ENCODE measurements at places on chromosomes 3 and 15.

GRCh38 chr15:66294932-66295235 is 1.5 kb downstream of the DIS3L start:
- no peaks in the 10 kb centered on the region for H3K27me3 ChIP-seq
- H3K27ac ChIP-seq = no peak overlapping the region

GRCh38 chr3:90092994-90093393 is 985.6 kb downstream of the EPHA3 start:
- no peaks in the 10 kb centered on the region for H3K36me3 ChIP-seq
- no peak overlapping the region for H3K4me3 ChIP-seq
- H3K4me1 ChIP-seq = no peaks in the 10 kb centered on the region
- no peak overlapping the region for H3K27ac ChIP-seq
- no peaks in the 10 kb centered on the region for H3K27me3 ChIP-seq

- H3K4me1 ChIP-seq = no peaks in the 10 kb centered on the region
- H3K27ac ChIP-seq = no peak overlapping the region
- H3K36me3 ChIP-seq = no peaks in the 10 kb centered on the region
- no peak overlapping the region for H3K4me3 ChIP-seq
- no peaks in the 10 kb centered on the region for H3K27me3 ChIP-seq
Observed at GRCh38 chr3:163056874-163057497, 1560.4 kb downstream of the OTOL1 start.

DNA sequence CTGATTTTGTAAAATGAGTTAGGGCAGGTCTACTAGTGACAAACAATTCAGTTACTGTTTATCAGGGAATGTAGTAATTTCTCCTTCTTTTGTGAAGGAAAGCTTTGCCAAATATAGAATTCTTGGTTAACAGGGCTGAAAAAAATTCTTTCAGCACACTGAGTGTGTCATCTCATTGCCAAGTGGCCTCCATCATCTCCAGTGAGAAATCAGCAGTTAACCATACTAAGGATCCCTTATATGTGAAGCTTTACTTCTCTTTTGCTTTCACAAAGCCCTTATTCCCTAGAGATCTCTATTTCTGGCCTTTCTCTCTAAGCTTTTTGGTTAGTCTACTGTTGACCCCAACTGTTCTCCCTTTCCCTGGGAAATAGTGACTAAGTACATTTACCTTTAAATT is 269.1 kb downstream of the SCAPER start:
- no peak for DNase-seq
- H3K4me3 ChIP-seq = no peak overlapping the region
- no peaks in the 10 kb centered on the region for H3K27me3 ChIP-seq
- H3K36me3 ChIP-seq = no peaks in the 10 kb centered on the region
- no peak overlapping the region for H3K27ac ChIP-seq

GRCh38 chr3:98573181-98573728 is 20.2 kb downstream of the CPOX start:
- H3K36me3 ChIP-seq = no peaks in the 10 kb centered on the region
- DNase-seq = no peak
- H3K4me1 ChIP-seq = no peaks in the 10 kb centered on the region
- H3K27ac ChIP-seq = no peak overlapping the region
- H3K27me3 ChIP-seq = no peaks in the 10 kb centered on the region

DNA sequence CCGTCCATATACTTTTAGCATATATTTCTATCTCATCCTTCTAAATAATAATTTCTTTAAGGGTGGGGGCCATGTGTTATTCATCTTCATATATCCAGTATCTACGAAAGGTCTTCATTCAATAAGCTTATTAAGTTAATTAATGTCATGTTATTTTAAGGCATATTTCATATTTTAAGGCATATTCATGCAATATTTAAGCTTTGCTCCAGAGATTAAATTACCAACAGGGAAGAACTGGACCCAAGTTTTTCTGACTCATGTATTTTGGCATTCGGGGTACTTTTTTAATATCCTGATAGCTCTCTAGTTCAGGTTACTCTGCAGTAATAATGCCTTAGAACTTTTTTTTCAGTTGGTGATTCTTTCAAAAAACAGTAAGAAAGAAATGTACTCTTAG is 27.4 kb downstream of the PHC3 start:
- no peaks in the 10 kb centered on the region for H3K36me3 ChIP-seq
- no peaks in the 10 kb centered on the region for H3K27me3 ChIP-seq
- H3K4me3 ChIP-seq = no peak overlapping the region
- H3K27ac ChIP-seq = peak overlapping the region; percentile 72
- no peaks in the 10 kb centered on the region for H3K4me1 ChIP-seq

DNA sequence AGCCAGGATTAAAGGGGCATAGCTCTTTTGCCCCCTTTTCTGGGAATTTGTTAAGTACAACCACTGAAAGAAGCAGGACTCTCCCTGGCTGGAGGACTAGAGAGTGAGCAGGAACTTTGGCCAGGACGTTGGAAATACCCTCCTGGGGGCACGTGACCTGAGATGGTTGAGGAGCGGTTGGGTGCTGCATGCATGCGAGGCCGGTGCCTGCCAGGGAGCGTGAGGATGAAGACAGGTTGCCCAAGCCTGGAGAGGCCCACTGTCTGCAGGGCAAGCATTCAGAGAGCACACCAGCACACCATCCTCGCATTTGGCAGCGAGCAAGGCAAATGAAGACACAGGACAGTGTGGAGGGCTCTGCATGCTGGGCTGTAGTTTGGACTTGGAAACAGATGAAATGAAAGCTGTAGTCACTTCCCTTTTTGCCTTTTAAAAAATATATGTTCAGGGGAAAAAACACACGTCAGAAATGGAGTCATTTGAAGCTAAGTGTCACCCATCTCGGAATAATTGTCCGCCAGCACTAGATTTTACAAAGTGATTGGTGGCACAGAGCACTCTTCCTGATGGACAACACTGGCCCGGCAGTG is 217.6 kb downstream of the SLCO3A1 start:
- DNase-seq = peak; percentile 53
- no peak overlapping the region for H3K4me3 ChIP-seq
- H3K27me3 ChIP-seq = no peaks in the 10 kb centered on the region
- H3K27ac ChIP-seq = no peak overlapping the region

DNA sequence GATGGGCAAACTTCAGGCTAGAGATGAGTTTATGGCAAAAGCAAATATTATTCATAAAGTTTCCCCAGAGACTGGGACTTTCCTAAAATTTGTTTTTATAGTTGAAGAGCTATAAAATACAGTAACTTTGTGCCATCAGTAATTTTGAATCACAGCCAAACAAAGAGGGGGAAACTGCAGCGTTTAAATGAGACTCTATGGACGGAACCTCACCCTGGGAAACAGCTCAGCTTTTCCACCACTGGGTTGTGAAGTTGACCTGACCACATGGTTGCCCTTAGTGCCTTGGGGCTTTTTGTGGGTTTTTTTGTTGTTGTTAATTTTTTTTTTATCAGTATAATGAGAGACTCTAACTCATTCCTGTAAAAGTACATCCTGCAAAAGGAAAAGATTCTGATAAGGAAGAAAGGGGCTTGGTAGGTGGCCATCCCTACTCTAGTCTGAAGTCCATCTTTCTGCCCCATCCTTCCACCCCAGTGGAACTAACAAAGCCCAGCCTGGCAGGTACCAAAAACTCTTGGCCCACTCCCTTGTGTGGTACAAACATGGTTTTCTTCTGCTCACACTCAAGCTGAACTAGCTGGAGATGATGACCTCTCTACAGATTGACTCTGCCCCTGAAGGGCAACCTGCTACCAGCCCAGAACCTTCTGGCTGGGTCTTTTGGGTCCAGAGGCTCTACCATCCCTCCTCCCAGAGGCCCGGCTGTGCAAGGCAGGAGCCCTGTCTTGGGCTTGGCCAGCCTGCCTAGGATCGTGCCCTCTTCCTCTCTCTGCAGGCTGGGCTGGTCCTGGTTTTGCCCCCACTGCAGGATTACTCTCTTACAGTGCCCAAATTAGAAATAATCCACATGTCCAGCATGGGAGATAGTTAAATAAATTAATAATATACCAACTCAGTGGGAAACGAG is 41.2 kb downstream of the RLBP1 start:
- DNase-seq = no peak
- H3K4me1 ChIP-seq = no peaks in the 10 kb centered on the region
- no peaks in the 10 kb centered on the region for H3K27me3 ChIP-seq
- H3K4me3 ChIP-seq = no peak overlapping the region
- H3K27ac ChIP-seq = no peak overlapping the region
- H3K36me3 ChIP-seq = peaks cover 3% of the 10 kb centered on the region

DNA sequence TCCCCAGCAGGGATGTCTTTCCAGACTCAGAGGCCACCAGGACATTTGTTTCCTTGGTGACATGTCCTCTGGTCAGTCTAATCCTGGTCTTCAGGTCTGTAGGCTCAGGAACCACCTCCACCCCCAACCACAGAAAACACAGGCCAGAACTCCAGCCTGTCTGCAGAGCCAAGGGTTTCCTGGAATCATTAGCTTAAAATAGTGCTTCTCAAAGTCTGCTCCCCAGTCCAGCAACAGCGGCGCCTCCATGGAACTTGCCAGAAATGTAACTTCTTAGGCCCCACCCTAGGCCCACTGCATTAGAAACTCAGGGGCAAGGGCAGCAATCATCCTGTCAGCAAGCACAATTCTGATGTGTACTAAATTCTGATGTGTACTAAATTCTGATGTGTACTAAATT is 20.0 kb downstream of the SLC28A1 start:
- DNase-seq = no peak
- no peaks in the 10 kb centered on the region for H3K4me1 ChIP-seq
- H3K36me3 ChIP-seq = no peaks in the 10 kb centered on the region
- H3K4me3 ChIP-seq = no peak overlapping the region
- H3K27me3 ChIP-seq = no peaks in the 10 kb centered on the region

- no peaks in the 10 kb centered on the region for H3K27me3 ChIP-seq
- H3K36me3 ChIP-seq = no peaks in the 10 kb centered on the region
- no peak overlapping the region for H3K27ac ChIP-seq
- no peaks in the 10 kb centered on the region for H3K4me1 ChIP-seq
- DNase-seq = no peak
Observed at GRCh38 chr3:15159501-15160136, 46.4 kb upstream of the CAPN7 start.

DNA sequence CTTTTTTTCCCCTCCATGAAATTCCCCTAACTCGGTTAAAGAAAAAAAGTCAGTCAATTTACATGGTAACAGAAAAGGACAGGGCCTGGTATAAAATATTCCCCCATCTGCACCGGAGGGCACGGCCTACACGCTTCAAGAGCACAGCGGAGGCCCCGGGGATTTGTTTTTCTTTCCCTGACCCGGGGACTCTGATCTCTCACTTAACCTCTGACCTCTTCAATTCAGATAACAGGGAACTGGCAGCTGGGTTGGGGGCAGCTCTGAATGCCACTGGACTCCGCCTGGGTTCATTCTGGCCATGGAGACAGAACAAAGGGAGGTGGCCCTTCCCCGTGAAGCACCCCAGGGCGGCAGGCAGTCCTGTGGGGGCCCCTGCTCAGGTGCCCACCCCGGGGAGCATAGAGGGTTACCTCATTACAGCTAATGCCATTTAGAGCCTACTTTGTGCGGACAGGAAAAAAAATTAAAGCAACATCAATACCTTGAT is 257.5 kb downstream of the SHQ1 start:
- DNase-seq = no peak
- H3K27ac ChIP-seq = no peak overlapping the region
- no peak overlapping the region for H3K4me3 ChIP-seq
- no peaks in the 10 kb centered on the region for H3K36me3 ChIP-seq
- H3K27me3 ChIP-seq = no peaks in the 10 kb centered on the region
- H3K4me1 ChIP-seq = no peaks in the 10 kb centered on the region

GRCh38 chr15:100220058-100220768 is 121.6 kb downstream of the ADAMTS17 start:
- H3K36me3 ChIP-seq = no peaks in the 10 kb centered on the region
- H3K27me3 ChIP-seq = no peaks in the 10 kb centered on the region
- no peak overlapping the region for H3K27ac ChIP-seq
- H3K4me1 ChIP-seq = no peaks in the 10 kb centered on the region

GRCh38 chr3:134002306-134002705 is 27.4 kb downstream of the SLCO2A1 start:
- H3K4me3 ChIP-seq = no peak overlapping the region
- no peak for DNase-seq
- H3K27ac ChIP-seq = no peak overlapping the region
- no peaks in the 10 kb centered on the region for H3K36me3 ChIP-seq

GRCh38 chr3:152195206-152195605 is 73.5 kb upstream of the MBNL1 start:
- H3K27me3 ChIP-seq = no peaks in the 10 kb centered on the region
- no peak overlapping the region for H3K27ac ChIP-seq
- DNase-seq = no peak
- no peaks in the 10 kb centered on the region for H3K4me1 ChIP-seq
- H3K36me3 ChIP-seq = no peaks in the 10 kb centered on the region

DNA sequence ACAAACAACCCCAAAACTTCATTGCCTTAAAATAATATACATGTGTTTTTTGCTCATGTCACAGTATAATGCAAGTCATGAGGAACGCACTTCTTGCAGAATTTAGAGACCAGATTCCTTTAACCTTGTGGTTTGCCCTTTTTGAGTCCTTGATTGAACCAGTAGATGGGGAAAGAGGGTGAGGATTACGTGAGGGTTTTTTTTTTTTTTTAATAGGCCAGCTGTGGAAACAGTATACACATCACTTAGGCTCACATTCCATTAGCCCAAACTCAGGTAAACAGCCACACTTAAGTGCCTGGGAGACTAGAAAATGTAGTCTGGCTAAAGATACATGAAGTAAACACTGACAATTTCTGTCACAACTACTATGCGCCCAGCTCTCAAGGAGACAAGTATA is 114.9 kb upstream of the MLF1 start:
- H3K36me3 ChIP-seq = no peaks in the 10 kb centered on the region
- H3K27ac ChIP-seq = no peak overlapping the region
- no peaks in the 10 kb centered on the region for H3K27me3 ChIP-seq
- H3K4me3 ChIP-seq = no peak overlapping the region

- no peak overlapping the region for H3K4me3 ChIP-seq
- no peaks in the 10 kb centered on the region for H3K27me3 ChIP-seq
- no peak overlapping the region for H3K27ac ChIP-seq
- no peak for DNase-seq
- H3K36me3 ChIP-seq = no peaks in the 10 kb centered on the region
Observed at GRCh38 chr3:52783211-52783555, 5.8 kb downstream of the ITIH1 start.

DNA sequence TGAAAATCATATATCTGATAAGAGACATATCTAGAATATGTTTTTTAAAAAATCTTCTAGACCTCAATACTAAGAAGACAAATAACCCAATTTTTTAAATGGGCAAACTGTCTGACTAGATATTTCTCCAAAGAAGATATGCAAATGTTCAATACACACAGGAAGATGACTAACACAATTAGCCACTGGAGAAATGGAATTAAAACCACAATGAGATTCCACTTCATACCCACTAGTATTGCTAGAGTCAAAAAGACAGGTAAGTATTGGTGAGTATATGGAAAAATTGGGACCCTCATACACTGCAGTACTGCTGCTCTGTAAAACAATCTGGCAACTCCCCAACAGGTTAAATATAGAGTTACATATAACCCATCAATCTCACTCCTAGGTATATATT is 33.1 kb upstream of the TOPAZ1 start:
- DNase-seq = no peak
- no peaks in the 10 kb centered on the region for H3K4me1 ChIP-seq
- no peaks in the 10 kb centered on the region for H3K27me3 ChIP-seq
- H3K4me3 ChIP-seq = no peak overlapping the region
